Aorta (tissue), 5 donors: ENCODE measurements at places on chromosomes 1 and 21. TPM values are rescaled to one million over a fixed set of nuclear protein-coding genes. Genes with fewer than 3 reads are reported as not detected.

The SLC44A5 gene
- 1.6 TPM for polyA plus RNA-seq

The NBPF4 gene
- not detected for polyA plus RNA-seq

The CAPN8 gene
- 2.9 TPM for polyA plus RNA-seq

The ABCG1 gene
- polyA plus RNA-seq, result 4.8 TPM

The DR1 gene
- 15.3 TPM for polyA plus RNA-seq

The CNN3 gene
- polyA plus RNA-seq, result 203 TPM

The APOBEC4 gene
- polyA plus RNA-seq, result not detected

The TGFBR3 gene
- 3.6 TPM for polyA plus RNA-seq

The IVL gene
- 0.13 TPM for polyA plus RNA-seq

The NTRK1 gene
- polyA plus RNA-seq, result 0.50 TPM
